ENCODE measurements at places on chromosomes 12 and 14.

- no peak for DNase-seq
These were observed 198.4 kb upstream of the FOXN3 start for GRCh38 chr14:89615421-89615820.

DNA sequence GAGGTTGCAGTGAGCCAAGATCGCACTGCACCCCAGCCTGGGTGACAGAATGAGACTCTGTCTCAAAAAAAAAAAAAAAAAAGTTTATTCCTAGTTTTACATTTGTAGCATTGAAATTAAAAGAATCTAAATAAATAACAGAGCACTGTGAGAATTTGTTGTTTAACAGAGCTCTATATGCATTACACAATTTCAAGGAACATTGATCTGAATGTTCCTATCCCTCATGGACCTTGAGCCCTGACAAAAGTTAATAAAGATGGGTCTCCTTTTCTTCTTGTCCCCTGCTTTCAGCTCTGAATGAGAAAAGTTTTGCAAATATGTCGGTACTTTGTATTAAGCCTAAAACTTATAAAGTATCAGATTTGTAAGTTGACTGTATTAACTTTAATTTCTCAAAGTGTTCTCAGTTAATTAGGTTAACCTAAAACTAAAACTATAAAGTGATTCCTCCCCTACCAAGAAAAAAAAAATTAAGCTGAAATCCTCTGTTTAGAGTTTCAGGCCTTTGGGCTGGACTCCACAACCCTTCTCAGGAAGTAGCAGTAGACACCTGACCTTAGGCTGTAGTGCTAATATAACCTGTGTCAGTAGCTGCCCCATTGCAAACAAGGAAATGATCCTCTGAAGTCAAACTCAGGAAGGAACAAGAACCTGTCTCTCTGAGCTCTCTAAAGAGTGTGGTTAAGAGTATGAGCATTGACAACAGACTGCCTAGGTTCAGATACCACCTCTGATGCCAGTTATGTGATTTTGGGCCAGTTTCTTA, 477.6 kb downstream of the DPF3 start:
- DNase-seq, result no peak

- no peak for DNase-seq
These were observed 308.7 kb downstream of the RPAP3 start for GRCh38 chr12:47396902-47397663.

GRCh38 chr12:124170760-124171159, 124.1 kb upstream of the RFLNA start:
- DNase-seq, result no peak

DNA sequence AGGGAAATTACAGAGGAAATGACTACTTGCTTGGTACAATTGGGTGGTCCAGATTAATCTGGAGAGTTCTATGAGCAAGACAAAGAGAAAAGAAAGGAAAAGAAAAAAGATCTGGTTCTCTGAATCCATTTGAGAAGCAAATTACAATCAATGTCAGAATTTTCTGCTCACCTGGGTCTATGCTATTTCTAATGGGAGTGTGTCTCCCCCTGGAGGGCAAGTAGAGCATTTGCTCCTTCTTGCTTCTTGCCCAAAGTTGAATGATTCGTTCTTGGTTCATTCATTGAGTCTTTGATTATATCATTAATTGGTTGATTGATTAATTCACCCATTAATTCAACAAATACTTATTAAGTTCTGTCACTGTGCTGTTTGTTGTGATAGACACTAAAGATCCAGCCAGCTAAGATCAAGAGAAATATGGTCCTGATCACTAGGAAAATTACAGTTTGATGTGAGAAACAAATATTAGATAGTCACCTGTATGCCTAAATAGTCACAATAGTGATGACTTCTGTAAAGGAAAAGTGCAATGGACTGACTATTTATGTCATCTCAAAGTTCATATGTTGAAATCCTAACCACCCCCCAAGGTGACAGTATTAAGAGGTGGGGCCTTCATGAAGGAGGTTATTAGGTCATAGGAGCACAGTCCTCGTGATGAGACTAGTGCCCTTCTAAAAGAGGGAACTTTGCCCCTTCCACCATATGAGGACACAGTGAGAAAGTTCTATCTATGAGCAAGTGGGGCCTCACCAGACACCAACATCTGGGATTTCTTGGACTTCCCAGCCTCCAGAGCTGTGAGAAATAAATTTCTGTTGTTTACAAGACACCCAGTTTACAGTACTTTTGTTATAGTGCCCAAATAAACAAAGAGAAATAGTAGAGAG, 8.0 kb upstream of the ASB8 start:
- DNase-seq, result no peak

DNA sequence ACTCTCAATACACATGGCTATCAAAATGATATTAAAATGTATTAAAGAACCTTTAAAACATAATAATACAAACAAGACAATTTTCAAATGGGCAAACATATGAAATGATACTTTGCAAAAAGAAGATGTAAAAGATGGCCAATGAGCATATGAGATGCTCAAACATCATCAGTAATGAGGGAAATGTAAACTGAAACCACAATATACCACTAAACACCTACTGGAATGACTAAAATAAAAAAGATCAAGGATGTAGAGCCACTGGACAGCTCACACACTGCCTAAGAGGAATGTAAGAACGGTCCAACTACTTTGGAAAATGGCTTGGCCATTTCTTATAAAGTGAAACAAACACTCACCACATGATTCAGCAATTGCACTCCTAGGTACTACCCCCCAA, 97.2 kb upstream of the BBS10 start:
- no peak for DNase-seq

DNA sequence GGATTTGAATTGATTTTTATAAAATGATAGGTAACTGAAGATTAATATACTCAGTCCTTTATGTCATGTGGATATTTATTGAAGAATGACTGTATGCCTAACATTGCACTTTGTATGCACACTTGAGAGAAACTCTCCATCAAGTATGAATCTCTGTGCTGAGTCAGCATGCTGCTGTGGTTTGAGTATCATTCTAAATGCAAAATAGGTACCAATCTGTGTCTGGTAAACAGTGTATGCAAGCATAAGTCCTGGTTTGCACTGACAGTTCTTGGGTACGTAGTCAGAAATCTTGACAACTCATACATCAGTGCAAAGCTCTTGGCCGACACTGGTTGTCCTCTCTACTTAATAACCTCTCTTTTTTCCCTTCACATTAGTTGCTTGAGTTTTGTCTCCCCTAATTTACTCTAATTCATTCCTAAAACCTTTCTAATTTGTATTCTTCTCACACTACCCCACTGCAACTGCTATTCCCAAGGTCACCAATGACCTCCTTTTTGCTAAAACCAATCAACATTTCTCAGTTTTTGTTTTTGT, 21.8 kb downstream of the MGAT4C start:
- no peak for DNase-seq

DNA sequence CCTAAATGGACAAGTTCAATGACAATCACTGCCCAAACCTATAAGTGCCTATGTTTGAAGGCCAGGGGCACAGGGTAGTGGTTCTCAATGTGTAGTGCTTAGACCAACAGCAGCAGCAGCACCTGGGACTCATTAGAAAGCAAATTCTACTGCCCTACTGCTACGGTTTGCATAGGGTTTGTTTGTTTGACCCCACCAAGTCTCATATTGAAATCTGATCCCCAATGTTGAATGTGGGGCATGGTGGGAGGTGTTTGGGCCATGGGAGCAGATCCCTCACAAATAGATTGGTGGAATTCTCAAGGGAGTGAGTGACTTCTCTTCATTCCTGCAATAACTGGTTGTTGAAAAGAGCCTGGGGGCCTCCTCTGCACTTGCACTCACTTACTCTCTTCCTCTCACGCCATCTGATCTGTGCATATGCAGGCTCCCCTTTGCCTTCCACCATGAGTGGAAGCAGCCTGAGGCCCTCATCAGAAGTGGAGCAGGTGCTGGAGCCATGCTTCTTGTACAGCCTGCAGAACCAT, 39.5 kb downstream of the PPM1H start:
- no peak for DNase-seq

DNA sequence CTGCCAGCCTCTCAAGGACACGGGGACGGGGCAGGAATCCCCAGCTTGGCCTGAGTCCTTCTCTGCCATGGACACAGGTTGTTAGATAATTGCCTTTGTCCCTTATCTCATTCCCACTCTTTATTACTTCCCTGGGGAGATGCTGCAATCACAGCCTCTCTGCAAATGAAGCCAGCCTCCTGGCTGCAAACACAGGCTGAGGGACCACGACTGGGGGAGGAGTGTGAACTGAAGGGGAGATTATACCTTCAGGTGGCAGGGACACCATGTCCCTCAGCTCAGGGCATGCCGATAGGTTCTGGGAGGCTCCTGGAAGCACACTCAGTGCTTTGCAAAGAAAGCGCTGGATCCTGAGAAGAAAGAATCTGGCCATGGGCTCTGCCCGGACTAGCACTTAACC, 16.1 kb upstream of the CHGA start:
- DNase-seq, result peak; percentile 43

GRCh38 chr12:48995086-48995879, 3.9 kb downstream of the DDN start:
- DNase-seq, result peak; percentile 70

GRCh38 chr12:2547273-2548044, 247.3 kb upstream of the FKBP4 start:
- DNase-seq, result no peak

GRCh38 chr12:18422871-18423270, 161.6 kb downstream of the PIK3C2G start:
- DNase-seq, result no peak

GRCh38 chr14:74964787-74965485, 9.5 kb upstream of the PGF start:
- DNase-seq, result no peak

GRCh38 chr14:52706724-52707706, at the start of gene PSMC6:
TSS of gene PSMC6 (plus strand) at chr14:52707200. CDS start at chr14:52707220, 20 bp downstream.
- DNase-seq, result peak; percentile 94

DNA sequence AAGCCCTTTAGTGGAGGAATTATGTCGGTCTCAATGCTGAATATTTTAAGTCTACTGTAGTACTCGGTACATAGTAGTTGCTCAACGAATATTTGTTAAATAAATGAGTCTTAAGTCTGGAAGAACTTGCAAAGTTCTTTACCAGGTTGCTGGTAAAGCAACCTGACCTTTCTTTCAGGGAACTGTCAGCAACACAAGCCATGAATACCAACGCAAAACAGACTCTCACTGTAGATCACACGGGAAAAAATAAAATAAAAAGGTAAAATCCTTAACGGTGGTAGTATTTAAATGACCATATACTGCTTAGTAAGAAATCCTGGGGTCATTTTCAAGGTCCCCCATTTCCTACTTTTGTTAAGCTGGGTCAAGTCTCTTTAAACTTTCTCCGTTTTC, 447 bp upstream of the NUBPL start:
- no peak for DNase-seq

- DNase-seq, result no peak
These were observed 94.2 kb downstream of the SINHCAF start for GRCh38 chr12:31231611-31232360.

DNA sequence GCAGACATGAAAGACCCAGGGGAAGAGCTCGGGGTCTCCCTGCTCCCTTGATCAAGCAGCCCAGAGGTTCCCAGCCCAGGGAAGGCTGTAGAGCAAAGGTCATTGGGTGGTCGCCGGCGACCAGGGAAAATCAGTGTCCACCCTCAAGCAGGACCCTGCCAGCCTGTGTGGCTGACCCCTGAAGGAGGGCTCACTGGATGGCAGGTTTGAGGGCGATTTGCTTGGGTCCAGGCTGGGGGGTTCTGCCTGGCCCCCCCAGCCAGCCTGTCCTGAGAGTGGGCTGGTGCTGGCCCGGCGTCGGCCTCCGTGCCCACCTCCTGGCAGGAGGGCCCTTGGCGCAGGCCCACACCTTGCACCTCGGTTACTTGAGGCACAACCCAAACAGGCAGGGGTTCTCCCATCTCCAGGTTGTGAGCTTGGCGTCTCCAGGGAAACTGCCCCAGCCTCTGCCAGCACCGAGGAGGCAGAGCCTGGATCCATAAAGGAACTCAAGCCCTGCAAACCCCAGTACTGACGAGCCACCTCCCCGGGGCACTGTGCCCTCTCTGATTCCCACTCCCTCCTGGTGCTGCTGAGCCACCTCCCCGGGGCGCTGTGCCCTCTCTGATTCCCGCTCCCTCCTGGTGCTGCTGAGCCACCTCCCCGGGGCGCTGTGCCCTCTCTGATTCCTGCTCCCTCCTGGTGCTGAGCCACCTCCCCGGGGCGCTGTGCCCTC, 329.0 kb upstream of the SFSWAP start:
- no peak for DNase-seq

GRCh38 chr14:103542605-103543088, 13.7 kb downstream of the TRMT61A start:
- DNase-seq, result peak; percentile 88

DNA sequence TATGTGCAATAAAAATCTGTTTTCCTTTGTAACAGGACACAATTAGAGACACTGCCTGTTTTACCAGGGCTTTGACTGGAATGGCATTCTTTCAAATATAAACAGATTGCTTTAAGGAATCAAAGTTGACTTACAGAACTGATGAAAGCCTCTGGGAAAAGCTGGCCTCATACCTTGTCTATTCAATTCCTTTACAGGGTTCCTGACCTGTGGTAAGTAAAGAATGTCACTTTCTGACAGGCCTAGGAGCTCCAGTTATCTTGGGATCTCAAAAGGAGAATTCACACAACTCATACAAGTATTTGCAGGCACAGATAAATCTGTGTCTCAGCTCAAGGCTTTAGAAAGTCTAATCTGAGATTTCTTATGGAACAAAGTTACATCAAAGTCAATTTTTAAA, 88.4 kb downstream of the BCAT1 start:
- no peak for DNase-seq

DNA sequence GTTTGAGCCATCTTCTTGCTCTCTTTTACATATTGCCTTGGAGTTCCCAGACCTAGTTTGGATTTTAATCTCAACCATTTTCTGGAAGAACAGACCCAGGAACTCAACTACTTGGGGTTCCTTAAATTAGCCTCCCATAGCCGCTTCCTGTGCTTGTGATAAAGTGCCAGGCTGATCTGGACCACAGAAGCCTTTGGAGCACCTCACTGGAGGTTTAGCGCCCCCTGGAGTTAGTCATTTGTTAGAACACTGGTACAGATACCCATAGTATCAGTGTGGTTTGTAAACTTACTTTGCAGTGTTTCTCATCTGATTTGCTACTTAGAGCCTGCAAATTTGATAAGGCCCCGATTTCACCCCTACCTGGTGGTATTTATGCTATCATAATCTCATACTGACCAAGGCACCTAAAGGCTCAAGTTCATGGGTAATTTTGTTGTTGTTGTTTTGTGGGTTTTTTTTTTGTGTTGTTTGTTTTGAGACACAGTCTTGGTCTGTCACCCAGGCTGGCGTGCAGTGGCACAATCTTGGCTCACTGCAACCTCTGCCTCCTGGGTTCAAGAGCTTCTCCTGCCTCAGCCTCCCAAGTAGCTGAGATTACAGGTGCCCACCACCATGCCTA, 3.7 kb downstream of the UNC119B start:
- DNase-seq, result peak; percentile 47

- DNase-seq, result no peak
These were observed 87.6 kb downstream of the PRMT8 start for GRCh38 chr12:3578557-3578956.

Measured in occipital lobe (tissue), 3 donors.